ENCODE measurements at places on chromosomes 3 and 15.

DNA sequence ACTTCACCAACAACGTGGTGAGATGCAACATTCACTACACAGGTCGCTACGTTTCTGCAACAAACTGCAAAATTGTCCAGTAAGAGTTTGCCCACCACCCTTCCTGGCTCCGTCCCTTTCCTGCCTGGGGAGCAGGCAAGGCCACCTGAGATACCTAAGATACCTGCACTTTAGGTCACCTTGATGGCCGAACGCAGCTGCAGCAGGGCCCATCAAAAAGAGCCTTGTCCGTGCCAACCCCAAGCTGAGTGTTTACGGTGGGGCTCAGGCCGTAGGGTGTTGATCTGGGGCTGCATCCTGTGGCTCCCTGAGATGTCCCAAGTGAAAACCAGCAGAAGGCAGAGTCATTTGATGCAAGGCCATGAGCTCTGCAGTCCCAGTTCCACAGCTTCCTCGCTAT is 23.2 kb downstream of the LOXL1 start:
- no peak for DNase-seq

DNA sequence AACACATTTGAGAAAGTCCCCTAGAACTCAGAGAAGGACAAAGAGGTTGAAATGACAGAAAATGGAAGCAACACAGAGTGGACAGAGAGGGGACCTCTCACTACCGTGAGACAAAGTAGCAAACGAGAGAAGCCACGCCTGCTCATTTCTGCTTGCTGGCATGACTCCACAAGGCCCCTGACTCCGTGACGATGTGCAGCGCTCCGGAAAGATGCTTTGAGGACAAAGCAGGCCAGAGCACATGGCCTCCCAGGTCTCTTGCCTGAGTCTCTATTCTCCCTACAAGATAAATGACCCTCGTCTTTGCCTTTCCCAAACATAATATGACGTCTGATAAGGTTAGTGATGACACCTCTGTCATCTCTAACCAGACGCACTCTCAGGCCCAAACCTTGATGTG is 63.8 kb upstream of the CTSH start:
- DNase-seq: no peak

DNA sequence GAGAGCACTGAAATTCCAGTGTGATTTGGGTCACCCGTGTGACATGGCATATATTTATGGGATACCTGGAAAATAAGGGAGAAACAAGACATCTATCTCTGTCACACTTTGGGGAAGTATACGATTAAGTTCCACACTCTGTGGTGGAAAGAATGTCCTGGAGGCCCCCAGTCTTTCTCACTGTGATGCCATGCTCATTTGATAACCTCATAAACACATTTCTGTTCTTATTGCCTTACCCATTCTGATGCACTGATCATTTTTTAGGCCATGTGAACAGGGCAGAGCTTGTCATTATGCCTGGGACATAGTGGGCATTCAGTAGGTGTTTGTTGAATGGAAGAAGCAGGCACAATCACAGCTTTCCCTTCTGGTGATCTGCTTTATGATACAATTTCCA is 349.4 kb upstream of the TPRG1 start:
- no peak for DNase-seq

- no peak for DNase-seq
These were observed 11.1 kb downstream of the IGF2BP2 start for GRCh38 chr3:185813691-185814215.

DNA sequence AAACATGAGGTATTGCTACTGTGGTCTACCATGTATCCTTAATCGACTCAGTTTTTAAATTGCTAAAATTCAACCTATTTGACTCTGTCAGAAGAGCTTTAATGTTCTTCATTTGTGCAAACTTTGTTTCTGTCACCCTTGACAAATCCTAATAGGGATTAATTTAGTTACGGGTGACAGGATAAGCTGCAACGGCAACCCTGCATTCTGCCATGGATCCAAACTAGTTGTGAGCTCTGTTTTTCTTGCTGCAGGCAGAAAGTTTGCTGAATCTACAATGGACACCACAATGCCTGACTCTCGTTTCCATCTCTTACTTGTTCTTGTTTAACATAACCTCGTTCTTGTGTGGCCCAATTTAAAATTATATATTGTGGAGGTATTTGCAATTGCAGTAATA is 352.3 kb downstream of the ROBO2 start:
- no peak for DNase-seq

- DNase-seq: no peak
These were observed 405.0 kb upstream of the IL12A start for GRCh38 chr3:159583662-159584061.

- DNase-seq: no peak
These were observed 373.4 kb downstream of the NLGN1 start for GRCh38 chr3:173770796-173771573.

GRCh38 chr15:85525755-85526154 is 145.4 kb downstream of the AKAP13 start:
- DNase-seq: no peak

DNA sequence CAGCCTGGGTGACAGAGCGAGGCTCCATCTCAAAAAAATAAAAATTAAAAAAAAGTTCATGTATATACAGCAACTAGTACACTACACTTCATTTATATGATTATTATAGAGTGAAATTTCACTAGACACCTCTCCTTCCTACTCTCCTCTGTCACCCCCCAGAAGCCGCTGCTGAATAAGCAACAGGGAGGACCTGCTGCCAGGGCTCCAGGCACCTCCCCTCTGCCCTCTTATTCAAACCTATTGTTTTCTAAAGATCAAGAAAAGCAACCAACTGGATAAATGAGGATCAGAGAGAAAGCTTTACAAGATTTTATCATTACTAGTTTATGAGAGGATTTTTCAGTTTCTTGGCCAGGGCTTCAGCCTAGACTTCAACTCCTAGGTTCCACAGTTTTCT is 71.5 kb downstream of the DHX30 start:
- DNase-seq: no peak

DNA sequence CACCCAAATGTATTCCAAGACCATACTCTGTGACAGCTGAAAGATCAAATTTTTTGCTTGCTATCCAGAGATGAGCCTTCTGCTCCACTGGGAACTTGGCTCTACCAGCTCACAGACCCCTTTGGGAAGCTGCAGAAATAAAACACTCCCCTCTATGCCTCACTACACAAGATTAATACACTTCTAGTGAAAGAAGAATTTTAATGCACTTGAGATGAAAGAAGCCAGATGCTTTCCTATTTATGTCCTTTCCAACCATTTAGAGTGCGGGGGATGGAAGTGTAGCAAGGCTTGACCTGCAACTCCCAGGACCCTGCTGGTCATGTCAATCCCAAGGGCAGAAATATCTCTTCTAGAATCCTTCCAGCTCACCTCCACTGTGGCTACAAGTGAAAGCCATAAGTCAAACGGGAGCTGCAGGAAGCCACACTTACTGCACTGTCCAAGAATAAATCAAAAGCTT is 34.7 kb downstream of the ANXA2 start:
- DNase-seq: no peak

DNA sequence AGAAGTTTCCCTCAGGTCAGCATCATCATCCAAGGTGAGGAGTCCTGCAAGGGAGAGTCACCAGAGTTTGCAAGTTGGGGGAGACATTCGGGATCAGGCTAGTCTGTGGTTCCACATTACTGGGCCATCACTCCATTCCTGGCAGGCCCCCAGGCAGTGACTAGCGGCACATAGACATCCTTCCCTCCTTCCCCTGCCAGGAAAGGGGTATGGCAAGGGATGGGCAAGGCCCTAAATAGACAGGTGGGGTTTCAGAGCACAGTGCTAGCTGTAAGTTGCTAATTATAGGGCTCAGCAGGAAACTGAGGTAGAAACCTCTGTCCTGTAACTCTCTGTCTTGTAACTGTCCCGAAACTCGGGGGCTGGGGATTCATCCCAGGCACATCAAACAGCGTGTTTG is 215.2 kb upstream of the ROPN1 start:
- DNase-seq: no peak

GRCh38 chr3:146308682-146309081 is 57.8 kb upstream of the PLSCR4 start:
- no peak for DNase-seq

DNA sequence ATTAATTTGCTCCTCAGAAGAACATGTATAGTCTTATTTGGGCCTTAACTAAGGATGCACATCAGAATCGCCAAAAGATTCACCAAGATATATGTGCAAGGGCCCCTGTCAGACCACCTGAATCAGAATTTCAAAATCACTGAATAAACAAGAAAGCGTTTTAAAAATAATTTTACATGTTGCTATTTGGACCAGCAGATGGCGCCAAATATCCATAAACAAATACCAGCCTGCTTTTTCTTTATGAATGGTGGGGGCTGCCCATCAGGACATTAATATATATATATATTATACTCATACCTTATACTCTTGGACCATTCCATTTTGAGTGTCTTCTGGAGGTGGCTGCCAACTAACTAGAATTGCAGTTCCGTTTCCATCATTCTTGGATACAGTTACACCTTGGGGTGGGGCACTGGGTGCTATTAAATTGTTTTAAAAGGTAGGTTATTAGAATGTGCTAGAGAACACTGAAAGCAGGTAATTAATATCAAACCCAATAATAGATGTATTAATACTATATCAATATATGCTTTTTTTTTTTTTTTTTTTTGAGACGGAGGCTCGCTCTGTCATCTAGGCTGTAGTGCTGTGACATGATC is 1108.3 kb downstream of the ROBO1 start:
- DNase-seq: peak; percentile 22

- no peak for DNase-seq
These were observed 107.1 kb downstream of the ATG7 start for GRCh38 chr3:11379238-11379823.

- no peak for DNase-seq
These were observed 367.5 kb upstream of the THBS1 start for GRCh38 chr15:39213385-39213840.

DNA sequence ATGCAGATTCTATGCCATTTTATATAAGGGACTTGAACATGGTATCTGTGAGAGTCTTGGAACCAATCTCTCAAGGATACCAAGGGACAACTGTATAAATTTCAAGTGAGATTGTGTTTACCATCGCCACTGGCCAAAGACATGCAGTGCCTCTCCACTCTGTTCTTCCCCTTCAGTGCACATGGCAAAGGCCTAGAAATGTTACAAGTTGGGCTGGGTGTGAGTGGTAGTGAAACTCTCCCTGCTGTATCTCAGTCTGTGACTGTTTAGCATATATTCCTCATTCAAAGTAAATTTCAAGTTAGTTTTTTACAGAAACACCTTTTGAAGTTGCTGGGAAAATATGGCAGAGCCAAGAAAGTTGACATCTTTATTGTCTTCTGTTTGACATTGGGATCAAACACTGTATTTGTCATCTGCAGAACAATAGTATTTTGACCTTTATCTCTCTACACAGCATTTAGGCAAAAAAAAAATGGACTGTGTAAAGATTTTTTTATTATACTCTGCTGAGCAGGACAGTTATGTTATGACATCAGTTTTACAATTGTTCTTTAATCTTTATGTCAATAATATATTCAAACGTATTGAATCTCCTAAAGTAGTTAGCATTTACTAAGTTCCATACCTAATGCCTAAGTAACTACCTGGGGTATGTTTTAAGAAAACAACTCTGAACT is 101.4 kb downstream of the CCNL1 start:
- DNase-seq: no peak

GRCh38 chr15:100913961-100914360 is 5.2 kb upstream of the LRRK1 start:
- DNase-seq: no peak

GRCh38 chr15:58332676-58333400 is 99.0 kb upstream of the LIPC start:
- DNase-seq: peak; percentile 48

- DNase-seq: no peak
These were observed 38.8 kb downstream of the ADAM10 start for GRCh38 chr15:58710701-58711100.

DNA sequence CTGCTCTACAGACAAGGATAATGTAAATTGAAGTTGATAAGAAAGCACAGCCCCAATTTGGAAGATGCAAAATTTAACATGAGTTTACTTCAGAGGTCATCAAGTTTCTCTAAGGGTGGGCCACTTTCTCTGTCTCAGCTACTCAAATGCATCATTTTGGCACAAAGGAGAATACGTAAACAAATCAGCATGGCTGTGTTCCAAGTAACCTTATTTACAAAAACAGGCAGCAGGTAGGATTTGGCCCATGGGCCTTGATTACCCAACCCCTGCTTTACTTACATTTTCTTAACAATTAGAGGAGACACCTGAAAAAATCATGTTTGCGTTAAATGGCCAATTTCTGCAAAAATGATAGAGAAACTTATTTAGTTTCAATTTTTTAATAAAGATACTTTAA is 181.7 kb downstream of the GBE1 start:
- DNase-seq: no peak

DNA sequence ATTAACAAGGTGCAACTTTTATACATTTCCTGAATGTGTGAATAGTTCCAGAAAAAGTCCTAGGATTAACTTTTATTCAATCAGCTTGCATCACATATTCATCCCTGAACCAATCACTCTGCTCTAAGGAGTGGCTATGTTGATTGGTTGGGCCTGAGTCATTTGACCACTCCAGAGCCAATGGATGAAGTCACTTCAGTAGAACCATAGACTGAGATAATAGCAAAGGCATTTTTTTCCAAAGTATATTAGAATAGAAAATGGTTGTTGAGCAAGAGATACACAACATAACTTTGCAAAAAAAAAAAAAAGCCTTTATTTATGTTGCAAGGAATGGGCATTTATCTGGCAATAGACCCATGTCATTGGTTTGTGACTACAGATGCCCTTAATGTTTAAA is 55.5 kb upstream of the AGTR1 start:
- no peak for DNase-seq

GRCh38 chr3:127177226-127177625 is 15.7 kb upstream of the PRR23E start:
- DNase-seq: no peak

DNA sequence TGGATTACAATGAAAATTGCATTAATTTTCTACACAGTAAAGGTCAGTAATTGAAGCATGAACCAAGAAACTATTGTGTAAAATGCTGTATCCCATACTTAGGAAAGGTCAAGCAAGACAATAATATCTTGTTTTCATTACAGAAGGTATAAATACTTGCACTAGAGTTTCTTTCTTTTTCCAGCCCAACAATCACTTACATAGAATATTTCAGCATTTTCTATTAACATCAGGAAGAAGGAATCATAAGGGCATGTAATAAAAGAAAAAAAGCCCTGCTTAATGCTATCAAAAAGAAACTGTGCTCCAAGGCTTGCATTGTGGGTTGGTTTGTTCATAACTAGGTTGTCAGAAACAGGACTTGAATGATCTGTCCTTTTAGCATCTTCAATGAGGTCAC is 215.1 kb downstream of the MCTP2 start:
- no peak for DNase-seq

GRCh38 chr3:181076558-181076957 is 87.0 kb upstream of the DNAJC19 start:
- DNase-seq: no peak

GRCh38 chr15:87343966-87344365 is 912.6 kb downstream of the NTRK3 start:
- DNase-seq: no peak

- DNase-seq: no peak
These were observed 133.3 kb upstream of the SLC2A2 start for GRCh38 chr3:171159822-171160157.

GRCh38 chr15:45242289-45242688 is 9.7 kb upstream of the SLC28A2 start:
- no peak for DNase-seq

Measured in activated CD4-positive, alpha-beta T cell treated with anti-CD3 and anti-CD28 coated beads, Interleukin-2, Interleukin-4, amounts not matched to agents 100 ng/mL and 50 ng/mL, durations not matched to agents 16 hours and 8 hours (primary cell).